ENCODE measurements at places on chromosomes 2 and 18.

- no peak for DNase-seq
Measured at GRCh38 chr18:56756966-56757365, 105.8 kb downstream of the WDR7 start.

DNA sequence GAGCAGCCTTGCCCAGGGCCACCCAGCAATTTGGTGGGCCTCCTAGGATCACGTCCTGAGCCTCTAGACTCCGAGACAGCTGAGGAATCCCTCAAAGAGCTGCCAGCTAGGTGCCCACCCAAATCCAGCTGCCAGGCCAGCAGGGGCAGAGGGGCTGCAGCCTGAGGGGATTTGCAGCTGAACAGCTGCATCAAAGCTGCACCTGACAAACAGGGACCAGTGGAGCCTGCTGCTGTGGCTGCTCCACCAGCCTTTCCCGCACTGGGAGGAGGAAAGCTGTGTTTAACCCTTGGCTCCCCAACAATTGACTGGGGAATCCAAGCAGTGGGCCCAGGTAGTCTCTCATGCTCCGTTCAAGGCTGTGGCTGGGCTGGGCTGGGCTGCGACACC lies 8.2 kb downstream of the ADRA2B start:
- DNase-seq, result no peak

DNA sequence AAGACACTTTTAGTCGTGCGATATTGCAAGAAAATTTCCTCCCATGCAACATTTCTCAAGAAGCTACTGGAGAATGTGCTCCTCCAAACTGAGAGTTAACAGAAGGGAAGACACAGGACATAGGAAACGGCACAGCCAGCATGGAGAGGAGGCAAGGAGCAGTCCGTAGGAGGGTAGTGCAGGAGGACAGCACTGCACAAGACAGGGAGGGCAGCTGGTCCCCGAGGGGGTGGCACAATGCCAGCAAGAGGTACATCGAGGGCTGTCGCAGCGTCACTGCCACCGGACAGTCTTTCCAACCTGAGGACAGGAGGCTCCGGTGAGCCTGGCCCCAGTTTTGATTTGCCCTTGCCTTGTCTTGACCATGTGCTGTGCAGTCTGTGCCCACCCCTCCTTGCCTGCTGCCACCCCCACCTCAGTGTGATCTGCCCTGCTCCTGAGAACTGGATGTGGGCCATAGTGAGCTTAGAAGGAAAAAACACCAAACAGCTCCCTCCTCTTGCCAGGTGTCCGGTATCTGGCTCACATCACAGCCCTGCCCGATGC lies 81.6 kb upstream of the LAPTM4A start:
- DNase-seq, result no peak

DNA sequence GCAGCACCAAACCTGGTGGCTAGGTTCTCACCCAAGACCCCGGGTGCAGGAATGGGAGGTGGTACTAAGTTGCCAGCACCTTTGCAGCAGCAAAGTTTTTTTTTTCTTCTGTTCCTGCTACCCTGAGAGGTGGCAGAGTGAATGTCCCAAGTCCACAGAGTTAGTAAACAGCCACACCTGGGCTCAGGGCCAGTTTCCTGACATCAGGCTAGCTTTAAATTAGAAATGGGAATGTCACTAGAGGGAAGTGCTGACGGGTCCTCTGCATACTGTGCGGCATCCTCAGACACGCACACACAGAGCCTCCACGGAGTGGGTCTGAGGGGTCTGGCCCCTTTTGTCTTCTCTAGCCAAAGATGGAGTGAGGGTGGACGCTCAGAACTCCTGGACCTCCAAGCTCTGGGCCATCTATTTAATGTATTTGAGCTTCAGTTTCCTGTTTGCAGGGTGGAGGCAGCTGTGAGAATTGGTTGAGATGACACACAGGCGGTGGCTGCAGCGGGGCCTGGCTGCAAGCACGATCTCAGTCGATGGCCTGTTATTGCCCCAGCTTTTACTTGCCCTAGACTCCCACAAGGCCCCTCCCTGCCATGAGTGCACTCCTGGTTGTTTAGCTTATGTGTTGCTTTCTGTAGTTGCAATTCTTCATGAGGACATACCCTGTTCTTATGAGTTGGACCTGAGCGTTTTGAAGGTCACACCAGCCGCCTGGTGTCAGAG lies 751.4 kb upstream of the HS6ST1 start:
- DNase-seq, result no peak

DNA sequence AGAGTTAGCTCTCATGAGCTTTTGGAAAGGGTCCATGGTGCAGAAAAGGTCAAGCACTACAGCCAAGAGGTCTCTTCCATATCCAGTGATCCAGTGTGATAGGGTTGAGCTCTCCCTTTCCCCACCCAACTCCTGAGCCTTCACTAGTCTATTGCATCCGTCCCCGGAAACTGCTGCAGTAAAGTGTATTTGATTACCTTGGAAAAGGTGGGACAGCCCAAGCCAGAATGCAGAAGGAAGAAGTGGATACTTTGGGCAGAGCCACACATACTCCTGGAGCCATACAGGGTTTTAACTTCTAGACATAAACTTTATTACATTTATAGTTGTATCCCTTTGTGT lies 3.6 kb downstream of the PNKD start:
- no peak for DNase-seq

DNA sequence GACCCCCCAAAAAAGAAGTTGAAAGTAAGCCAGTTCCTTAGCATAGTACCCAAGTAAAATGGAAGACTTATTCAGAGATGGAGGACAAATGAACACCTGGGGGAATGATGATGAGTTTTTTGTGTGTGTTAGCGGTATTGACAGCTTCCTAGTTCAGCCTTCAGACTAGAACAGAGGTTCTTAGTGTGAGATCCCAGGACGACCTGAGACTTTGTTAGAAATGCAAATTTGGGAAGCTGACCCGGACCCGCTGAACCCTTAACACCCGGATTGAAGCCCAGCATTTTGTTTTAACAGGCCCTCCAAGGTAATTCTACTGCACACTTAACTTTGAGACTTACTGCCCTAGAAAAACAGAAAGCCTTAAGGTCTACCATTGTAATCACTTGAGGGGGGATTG lies 20.3 kb downstream of the SPOPL start:
- DNase-seq, result no peak

- no peak for DNase-seq
Measured at GRCh38 chr2:176892676-176893226, 319.8 kb upstream of the HNRNPA3 start.

GRCh38 chr2:37880551-37880950 lies 44.5 kb upstream of the RMDN2 start:
- no peak for DNase-seq

DNA sequence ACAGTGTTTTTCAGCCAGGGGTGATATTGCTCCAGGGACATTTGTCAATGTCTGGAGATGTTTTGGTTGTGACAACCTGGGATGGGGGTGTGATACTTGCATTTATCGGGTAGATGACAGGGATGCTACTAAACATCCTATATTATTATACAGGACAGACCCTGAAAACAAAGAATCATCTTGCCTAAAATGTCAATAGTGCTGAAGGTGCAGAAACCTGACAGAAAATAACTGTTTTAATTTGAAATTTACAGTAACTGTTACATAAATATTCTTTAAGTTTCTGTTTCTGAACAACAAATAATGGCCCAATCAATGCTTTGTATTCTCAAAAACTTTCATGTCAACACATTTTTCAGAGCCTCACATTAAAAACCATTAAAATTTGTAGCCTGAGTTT lies 2.0 kb downstream of the IL36A start:
- DNase-seq, result no peak

DNA sequence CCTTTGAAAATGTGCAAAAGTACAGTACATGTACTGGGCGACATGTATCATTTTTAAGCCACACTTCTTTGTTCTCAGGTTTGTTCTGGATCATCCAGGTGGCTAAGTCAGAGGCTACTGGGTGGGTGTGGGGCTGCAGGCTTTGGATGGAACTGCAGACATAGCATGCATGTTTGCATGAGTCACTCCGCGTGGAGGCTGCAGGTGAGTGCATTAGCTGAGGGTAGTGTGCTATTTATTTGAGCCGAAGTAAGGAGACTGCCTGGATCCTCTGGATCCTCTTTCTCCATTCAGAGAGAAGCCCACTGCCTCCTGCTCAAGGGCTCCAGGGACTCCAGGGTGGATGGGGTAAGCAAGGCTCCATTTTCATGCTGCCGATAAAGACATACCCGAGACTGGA lies 9.4 kb upstream of the NEURL3 start:
- DNase-seq, result no peak

DNA sequence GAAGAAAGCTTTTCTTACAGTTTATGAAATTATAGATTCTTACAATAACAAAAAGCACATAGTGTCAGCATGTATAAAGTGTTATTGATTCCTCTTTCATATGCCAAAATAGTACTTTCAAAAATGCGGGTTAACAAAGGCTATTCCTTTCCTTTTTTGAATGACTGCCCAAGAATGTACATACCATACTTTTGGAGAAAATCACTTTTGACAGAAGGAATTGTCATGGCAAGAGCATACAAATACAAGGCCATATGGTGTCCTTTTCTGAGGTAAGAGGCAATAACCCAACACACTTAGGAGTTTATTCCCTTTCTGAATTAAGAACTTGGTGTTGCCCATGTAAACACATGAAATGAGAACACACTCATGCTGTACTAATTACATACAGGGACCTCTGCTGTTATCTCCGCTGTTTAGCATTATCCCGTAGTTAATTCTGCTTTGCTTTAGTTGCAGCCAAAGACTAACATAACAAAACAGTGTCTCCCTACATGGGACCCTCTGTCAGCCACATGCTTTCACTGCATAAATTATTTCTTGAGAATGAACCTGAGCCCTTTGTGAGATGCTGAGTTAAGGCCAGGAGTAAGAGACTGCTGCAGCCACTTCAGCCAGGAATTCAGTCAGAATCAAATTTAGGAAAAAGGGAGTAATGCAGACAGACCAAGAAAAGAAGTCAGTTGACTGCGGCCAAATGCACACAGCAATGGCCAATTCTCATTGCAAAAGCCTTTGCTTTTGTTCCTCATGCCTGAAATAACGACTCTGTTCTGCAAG lies 67.0 kb downstream of the CDH2 start:
- DNase-seq, result no peak

DNA sequence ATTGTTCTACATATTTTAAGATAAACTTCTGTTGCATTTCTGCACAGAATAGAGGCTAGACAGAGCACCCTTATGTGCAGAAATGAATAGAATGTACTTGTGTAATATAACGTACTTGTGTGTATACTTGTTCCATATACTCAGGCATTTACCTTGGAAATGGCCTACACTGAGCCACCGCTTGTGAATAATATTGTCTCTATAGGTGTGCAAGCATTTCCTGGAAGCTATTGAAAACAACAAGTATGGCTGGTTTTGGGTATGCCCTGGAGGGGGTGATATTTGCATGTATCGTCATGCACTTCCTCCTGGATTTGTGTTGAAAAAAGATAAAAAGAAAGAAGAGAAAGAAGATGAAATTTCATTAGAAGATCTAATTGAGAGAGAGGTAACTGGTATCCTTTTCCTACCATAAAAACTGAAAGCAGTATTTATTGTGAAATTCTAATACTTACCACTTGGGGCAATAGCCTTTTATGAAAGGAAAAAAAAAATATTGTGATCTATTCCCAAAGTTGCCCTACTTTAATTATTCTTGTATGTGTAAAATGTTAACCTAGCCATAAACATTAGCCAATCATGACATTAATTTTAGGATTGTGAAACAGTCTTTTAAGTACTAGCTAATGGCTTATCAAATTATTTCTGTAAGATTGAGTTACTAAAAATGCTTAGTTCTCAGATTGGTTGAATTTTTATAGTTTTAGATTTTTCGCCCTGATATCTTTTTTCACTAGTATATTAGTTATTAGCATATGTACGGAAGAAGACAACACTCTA lies 18.0 kb downstream of the ZC3H15 start:
- DNase-seq, result no peak

DNA sequence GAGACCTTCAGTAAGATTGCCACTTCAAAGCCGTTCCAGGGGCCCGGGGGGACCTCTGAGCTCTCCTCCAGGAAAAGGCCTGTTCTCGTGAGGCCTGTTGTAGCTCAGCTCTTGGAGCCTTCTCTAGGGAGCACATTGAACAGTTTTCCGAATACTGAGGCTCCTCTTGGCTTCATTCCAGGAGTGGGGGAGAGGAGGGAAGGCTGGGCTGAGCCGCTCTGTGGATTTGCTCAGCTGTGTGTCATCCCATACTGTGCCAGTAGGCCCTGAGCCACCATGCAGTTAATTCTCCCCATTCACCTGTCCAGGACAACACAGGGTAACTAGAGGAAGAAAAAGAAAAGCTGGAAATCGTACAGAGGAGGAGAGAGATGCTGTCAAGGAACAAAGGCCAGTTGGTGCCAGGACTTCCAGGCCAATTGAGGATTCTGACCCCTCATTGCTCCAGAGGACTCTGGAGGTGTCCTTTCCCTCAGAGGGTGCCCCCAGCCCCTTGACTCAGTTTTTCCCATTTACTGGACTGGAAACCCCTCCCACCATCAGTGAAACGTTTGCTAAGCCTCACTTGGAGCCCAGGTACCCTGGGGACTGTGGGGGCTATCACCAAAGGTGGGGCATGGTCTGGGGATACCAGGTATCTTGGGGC lies 41.4 kb downstream of the HS1BP3 start:
- DNase-seq, result no peak
